ENCODE measurements at places on chromosomes 4 and X.

DNA sequence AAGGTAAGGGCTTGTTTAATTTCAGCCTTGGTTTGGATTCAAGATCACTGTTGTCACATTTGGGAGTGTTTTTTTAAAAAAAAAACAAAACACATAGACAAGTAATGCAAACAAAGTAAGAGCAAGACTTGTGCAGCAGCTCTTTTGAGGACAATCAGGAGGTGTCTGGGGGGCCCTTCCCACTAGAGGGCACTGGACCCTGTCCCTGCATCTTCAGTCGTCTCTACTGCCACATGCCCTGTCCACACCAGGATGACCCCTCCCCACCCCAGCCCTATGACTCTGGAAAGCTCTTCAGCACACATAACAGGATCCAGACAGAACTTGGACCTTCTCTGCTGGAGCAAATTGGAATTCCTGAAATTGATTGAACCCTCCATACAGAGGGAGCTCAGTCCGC, 71.0 kb downstream of the USP46 start:
- DNase-seq = no peak

GRCh38 chr4:47736555-47736954, 101.3 kb downstream of the CORIN start:
- no peak for DNase-seq

- DNase-seq = no peak
Measured at GRCh38 chr4:11702886-11703557, 274.3 kb upstream of the HS3ST1 start.

- no peak for DNase-seq
Measured at GRCh38 chr4:171719691-171720090, 93.5 kb upstream of the GALNTL6 start.

DNA sequence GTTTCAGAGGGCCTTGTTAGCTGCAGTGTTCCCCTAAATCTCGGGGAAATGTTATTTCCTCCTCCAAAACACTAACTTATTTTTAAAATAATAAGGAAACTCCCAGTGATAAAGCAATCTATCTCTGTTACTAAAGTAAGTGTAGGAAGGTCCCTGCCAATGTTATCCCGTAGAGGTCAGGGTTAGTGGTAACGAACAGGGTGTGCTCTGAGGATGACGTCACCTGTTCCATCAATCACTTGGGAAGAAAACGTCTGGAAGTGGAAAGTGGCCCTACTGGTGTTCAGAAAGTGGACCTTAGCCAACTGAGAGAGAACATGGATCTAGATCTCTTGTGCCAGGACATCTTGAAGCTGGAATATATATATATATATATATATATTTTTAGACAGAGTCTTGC, 249.5 kb downstream of the BCOR start:
- no peak for DNase-seq

- DNase-seq = no peak
Measured at GRCh38 chrX:20285511-20285910, 18.8 kb upstream of the RPS6KA3 start.

DNA sequence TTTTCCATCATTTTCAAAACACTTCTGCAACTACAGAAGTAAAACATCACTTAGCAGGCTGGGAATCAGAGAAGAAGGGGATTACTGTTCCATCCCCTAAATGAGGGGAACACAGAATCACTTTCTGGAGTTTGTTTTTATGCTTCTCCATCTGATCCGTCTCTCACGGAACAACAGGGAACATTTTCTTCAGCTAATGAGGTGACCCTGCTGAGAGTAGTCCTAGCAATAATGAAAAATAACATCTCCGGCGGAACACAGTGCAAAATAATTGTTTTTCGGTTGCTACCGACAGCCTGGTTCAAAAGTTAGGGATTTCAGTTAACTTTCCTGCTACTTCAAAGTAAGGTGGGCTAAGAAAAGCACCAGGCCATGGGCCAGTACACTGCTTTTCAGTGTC, 322.9 kb downstream of the UNC5C start:
- DNase-seq = no peak
